CD4-positive, alpha-beta T cell treated with Interleukin-10 for 1 hour (primary cell): ENCODE measurements at places on chromosomes 12 and 14.
A peak's percentile ranks its signal among the peaks of the same experiment; 100 is the strongest.

GRCh38 chr12:69330475-69331473 lies 17.4 kb upstream of the LYZ start:
- peak; percentile 76 for DNase-seq

DNA sequence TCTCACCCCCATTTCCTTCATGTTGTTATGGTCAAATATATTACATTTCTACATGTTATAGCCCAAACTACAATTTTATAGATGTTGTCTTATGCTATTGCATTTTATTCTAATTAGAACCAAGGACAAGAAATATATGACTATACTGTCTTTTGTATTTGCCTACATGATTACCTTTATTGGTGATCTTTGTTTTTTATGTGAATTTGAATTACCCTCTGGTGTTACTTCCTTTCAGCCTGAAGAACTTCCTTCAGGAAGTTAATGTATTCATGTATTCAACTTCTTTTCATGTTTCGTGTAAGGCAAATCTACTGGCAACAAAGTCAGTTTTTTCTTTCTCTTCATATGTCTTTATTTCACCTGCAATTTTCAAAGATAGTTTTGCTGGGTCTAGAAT lies 8.7 kb upstream of the B3GNT4 start:
- DNase-seq, result no peak

DNA sequence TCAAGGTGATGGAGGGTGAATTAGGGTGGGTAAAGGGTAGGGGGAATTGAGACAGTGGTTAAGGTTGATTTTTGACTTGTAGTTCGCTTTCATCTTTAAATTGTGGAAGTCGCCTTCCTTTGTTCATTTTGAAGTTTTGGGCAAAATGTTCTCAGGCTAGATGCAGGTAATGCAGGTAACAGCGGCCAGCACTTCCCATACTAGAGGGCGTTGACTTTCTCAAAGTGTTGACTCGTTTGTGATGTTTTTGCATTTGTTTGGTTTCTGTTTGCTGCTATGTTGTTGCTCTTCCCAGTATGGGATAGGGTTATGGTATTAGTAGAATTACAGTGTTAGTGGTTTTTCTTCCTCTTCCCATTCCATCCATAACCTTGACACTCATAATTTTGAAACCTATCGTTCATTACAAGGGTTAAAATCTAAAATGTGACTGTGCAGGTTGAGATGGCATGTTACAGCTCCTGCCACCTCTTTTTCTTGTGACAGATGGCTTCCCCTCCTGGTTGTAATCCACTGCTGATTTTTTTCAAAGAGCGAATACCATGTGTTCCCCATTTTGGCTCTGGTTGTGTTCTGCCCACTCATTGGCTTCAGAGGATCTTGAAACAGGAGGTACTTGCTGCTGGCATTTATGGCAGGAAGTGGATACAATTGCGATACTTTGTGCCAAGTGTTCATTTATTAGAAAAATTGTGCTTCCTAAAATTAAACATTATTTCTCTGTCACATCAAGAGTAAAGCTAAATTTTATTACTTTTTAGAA lies 57.1 kb downstream of the ERC1 start:
- no peak for DNase-seq

DNA sequence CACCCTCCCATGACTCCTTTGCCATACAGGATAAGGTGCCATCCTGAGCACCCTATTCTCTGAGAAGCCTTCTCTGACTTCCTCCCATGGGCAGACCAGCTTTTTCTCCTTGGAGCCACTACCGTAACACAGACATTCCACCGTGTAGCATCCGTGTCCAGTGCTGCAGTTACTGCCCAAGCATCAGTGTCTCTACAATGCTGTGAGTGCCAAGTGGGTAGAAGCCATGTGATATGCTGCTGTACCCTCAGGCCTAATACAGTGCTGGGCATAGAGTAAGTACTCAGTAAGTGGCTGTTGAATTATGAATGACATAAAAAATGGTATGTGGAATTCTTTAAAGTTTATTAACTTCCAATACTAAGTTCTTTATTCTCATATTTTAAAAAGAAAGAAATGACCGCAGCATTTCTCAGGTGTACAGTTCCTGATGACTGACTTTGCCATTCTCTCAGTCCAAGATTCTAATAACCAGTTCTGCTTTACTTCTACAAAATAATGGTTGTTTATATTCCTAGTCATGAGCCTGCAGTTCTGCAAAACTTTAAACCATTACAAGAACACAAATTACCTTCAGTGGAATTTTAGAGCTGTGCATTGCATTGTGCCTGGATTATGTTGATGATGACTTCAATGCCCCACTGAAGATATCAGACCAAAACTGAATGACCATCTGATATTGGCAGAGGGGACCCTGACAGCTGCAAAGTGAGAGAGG lies 118.7 kb downstream of the RPAP3 start:
- DNase-seq, result no peak

DNA sequence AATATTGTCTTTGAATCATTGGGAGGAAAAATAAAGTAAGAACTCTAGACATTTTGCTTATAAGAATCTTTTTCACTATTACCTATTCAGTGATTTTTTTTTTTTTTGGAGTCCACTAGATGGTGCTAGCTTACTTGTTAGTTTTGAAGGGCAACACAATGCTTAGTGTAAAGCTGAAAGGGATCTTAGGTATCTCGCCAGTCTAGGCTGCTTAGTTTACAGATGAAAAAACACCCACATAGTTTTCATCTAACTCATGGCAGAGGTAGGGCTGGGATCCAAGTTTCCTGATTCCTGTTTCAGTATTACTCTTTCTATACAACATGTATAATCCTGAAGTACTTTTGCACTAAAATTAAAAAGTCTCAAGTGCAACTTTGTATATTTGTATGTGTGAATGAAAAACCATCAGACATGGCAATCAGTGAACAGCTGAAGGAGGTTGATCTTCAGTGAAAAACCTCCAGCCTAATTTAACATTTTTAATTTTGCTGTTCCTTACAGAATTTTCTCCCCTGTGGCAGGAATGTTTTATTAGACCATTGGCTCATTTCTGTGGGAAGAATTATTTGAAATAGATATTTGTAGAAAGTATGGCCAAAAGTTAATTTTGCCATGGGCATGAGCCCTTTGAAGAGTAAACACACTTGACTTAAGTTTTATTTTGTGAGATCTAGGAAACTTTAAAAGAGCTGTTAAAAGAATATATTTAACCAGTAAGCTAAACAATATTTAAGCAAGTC lies 40.7 kb downstream of the LRRIQ1 start:
- DNase-seq, result no peak

DNA sequence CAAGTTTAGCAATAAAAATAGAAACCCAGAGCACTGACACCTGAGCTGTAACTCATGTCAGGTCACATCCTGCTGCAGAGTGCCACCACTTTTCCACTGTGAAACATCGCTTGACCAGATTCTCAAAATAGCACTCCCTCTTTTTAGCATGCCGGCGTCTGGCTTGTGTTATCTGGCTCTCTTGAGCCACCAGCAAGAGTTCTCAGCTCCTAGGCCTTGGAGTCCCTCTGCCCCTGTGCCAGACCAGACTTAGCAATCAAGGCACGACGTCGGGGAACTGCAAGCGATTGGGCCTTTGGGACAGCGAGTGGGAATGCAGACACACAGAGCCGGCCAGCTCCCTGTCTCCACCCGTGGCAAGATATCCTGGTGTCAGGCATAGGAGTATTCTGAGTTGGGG lies 52.5 kb downstream of the SPIC start:
- DNase-seq, result no peak

DNA sequence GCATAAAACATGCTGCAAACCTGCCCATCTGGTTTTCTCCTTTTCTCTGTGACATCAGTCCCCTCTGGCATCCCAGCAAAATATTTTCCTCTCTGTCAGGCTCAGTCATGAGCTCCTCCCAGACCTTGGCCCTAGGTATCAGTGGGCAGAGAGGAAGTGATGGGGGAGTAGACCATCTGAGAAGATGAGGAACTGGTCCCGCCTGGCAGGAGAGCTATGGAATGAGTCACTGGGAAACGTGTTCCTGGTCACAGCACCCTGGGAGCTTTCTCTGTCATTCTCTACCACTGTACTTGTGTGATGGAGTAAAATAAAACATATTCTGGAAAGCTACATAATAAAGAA lies 5.0 kb upstream of the SRSF9 start:
- DNase-seq, result no peak

DNA sequence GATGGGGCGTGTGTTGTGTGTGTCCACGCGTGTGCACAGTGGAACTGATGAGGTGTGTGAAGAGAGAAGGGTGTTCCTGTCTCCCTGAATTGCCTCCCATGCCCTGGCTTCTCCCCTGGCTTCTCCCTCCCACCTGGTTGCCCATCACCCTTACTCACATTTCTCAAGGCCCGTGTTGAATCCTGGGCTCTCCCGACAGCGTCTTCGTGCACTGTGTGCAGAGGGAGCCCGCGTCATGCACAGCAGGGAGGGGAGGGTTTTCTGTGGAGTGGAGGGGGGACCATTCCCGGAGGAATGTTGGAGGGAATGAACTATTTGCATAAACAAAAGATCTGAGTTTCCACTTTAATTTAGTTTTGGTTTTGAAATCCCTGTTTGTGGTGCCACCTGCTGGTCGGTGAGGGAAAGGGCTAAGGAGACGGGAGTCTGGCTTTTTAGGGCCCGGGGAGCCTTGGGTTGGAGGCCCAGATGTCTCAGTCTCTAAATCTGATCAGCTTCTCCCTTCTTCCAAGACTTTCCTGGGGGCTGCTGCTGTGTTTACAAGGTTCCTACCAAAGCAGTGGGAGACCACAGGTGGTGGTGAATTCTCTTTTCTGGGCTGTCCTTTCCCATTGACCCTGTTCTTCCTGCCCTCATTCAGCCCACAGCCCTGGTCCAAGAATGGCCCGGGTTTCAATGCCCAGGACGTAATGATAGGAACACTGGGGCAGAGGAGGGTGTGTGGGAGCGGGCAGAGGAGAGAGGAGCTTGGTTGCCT lies at the start of gene C1R:
Gene C1R, minus strand, starts transcription at position 217 of the 757 bp plus-strand sequence. Its CDS starts 57 bp downstream, at position 160.
- peak; percentile 75 for DNase-seq

- peak; percentile 52 for DNase-seq
Measured at GRCh38 chr14:99201351-99202073, 70.5 kb downstream of the BCL11B start.

DNA sequence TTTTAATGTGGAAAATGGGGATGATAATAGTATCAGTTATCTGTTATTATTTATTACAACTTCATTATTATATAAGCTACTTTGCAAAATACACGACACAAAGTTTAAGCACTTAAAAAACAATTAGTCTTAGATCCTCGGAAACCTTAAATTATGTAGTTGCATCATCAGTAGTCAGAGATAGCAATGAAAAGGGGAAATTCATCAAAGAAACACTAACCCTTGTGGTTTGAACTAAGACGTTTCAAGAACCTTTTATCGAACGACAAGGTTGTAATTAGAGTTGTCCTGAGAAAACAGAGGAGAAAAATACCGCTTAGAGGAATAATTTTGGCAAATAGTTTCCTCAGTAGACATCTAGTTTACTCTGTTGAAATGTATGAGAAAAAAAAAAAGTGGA lies 198.5 kb downstream of the PTPRO start:
- no peak for DNase-seq

- no peak for DNase-seq
Measured at GRCh38 chr14:104877806-104878550, 12.9 kb downstream of the CEP170B start.

DNA sequence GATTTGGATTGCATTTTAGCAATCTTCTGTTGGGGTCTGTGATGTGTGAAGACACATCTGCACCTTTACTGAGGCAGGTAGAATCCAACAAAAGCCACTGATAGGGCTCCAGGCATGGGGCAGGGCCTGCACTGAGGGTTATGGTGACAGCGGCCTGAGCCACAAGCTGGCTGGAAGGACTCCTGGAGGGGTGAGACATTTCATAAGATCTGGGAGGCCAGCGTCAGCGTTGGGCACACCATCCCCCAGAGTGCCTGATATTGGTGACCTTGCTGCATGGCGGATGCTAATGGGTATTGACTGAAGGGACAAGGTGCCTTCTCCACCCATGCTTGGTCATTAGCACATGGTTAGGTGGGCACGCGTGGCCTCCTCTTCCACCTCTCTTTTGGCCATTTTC lies 187.6 kb downstream of the CACNA1C start:
- DNase-seq, result no peak

- no peak for DNase-seq
Measured at GRCh38 chr14:31068235-31068634, 42.1 kb upstream of the STRN3 start.

DNA sequence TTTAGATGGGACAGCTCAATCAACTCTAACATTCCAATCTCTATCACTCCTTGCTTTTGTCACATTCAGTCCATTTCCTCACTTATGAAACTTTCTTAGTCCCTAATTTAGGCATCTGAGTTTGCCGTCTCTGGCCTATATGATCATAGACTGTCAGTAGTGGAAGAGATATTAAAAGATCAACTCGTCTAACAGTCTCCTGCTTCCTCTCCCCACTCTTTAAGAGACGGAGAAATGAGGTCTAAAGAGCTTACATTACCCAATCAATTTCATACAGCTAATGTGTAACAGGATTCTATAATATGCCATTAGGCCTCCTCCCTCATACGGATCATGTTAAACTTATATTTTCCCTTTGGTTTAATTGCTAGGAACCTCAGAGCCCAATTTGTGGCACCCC lies 6.5 kb upstream of the ATP23 start:
- no peak for DNase-seq

GRCh38 chr14:72463291-72463866 lies 430.5 kb downstream of the DPF3 start:
- DNase-seq, result no peak

DNA sequence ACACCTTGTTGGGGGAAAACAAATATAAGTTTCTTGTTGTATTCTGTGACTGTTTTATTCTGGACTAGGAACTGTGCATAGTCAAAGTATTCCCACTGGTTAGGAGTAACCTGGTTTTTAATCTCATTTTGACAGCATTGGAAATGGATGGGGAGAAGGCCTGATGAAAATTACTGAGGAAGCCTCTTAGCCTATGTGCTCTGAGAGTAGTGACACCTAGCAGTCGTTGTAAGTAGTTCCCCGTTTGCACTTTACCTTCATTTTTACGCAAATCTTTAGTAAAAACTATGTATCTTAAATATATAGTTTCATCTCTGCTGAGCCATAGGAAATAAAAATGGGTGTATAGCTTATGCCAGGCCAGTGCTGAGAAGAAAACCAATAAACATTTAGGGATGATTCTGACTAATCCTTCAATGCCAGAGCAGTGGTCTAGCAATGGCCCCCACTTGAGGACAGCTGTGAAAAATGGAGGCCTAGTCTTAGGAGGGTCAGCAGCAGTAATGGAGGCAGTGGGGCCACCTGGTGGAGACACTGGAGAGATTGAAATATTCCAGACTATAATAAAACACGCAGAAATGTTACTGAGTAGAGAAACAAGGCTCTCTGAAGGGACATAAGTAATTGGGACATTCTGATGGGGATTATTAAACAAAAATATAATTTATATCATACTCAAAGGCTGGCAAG lies 133.2 kb upstream of the NOVA1 start:
- no peak for DNase-seq
